RKO (cell line): ENCODE measurements at places on chromosomes 3 and 15.

DNA sequence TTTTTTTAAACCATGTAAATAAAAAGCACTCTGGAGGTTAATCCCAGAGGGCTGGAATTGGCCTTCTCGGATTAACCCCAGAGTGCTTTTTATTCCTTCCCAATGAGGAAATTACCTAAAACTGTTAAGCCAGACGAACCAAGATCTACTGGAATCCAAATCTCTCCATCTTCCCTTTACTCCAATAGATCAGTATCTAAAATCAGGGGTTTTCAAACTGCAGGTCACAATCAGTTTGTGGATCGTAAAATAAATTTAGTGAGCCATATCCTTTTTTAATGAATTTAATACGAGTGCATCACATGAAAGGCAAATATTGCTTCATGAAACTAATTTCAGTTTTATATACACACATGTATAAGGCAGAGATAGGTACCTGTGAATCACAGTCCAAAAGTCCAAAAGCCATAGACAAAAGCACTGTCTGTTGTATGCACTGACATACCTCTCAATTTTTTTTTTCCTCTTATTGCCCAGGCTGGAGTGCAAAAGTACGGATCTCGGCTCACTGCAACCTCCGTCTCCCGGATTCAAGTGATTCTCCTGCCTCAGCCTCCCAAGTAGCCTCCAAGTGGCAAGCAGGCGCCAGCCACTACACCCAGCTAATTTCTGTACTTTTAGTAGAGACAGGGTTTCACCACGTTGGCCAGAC, 61.3 kb downstream of the TBL1XR1 start:
- DNase-seq = no peak

- no peak for DNase-seq
Observed at GRCh38 chr3:172268868-172269267, 179.4 kb downstream of the GHSR start.

- no peak for DNase-seq
Observed at GRCh38 chr3:117630469-117630868, 920.9 kb downstream of the TUSC7 start.

DNA sequence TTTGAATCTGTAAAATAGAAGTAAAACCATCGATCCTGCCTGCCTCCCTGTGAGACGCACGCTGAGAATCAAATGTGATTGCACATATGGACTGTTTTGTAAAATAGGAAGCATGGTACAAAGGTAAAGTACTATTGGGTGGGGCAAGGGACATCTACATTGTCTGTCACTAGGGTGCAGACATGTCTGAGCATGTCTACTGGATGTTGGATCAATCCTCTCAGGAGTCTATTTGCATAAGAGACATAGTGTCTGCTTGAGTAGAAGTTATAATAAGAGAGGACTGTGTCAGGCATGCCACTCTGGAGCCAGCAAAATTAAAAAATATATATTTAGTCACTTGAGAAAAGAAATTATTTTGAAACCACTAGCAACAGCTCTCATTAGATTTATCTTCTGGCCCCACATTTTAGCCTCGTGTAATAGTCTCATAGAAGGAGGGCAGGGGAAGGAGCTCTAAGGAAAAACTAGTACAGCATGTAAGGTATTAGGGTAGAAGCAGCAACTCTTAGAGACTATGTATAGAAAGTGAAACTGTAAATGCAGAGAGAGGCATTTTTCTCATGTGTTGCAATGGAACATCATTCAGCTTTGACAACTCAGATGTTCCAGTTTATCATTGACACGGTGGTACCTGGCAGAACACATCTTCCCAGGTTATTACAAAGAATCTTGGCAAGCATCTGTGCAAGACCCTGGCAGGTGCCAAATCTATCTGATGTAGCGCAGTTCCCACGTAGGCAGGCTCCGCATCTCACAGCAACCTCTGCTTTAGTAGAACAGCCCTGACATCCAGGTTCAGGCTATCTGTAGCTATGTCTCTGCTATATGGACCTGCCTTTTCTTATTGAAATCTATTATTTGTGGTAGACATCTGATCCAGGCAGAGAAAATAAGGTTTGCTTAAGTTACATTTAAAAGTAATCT, 85.2 kb upstream of the CHL1 start:
- DNase-seq = no peak

DNA sequence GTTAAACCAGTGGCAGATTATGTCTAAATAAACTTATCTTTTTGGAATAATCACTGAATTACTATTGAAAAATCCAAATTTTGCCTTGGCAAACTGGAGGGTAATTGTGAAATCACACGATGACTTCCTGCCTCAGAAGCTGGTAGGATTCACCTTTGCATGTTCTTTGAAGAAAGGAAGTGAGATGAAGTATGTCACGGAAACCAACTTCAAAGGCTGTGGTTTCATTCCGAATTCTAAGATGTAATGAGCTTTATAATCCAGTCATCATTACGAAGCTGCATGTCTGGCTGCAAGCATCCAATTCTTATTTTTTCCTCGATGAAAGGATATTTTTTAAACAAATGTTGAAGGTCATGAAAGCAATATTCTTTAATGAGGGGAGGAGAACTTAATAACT, 15.0 kb upstream of the ZBED2 start:
- DNase-seq = no peak

- no peak for DNase-seq
Observed at GRCh38 chr15:81948751-81949150, 97.1 kb downstream of the MEX3B start.
